ENCODE measurements at places on chromosomes 2 and 18. TPM values are rescaled to one million over a fixed set of nuclear protein-coding genes. Genes with fewer than 3 reads are reported as not detected.

The INHBB gene
- total RNA-seq, result not detected

- no peaks in the 10 kb centered on the region for H3K36me3 ChIP-seq
- no peak overlapping the region for H3K4me3 ChIP-seq
- H3K4me1 ChIP-seq, result no peaks in the 10 kb centered on the region
- no peak overlapping the region for H3K27ac ChIP-seq
- H3K27me3 ChIP-seq, result no peaks in the 10 kb centered on the region
- no peak for DNase-seq
These were observed 359.9 kb downstream of the ARHGAP15 start for GRCh38 chr2:143489145-143489544.

DNA sequence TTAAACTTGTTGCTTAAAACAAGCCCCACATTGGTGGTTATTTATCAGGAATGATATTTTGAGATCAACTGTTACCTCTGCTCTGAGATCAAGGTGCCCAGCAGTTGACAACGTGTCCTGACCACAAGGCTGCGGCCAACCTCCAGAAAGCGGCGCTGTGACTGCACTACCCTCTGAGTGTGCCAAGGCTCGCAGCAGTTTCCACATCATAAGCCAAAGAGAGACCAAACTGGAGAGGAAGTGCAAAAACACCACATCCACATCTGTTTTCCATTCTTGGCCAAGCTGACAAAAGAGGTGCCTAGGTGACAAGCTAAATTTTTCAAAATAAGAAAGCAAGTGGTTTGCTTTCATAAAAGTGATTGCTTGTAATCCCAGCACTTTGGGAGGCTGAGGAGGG, 410.8 kb upstream of the POU3F3 start:
- no peak overlapping the region for H3K27ac ChIP-seq
- H3K4me3 ChIP-seq, result no peak overlapping the region
- no peaks in the 10 kb centered on the region for H3K27me3 ChIP-seq
- no peaks in the 10 kb centered on the region for H3K36me3 ChIP-seq
- DNase-seq, result no peak

DNA sequence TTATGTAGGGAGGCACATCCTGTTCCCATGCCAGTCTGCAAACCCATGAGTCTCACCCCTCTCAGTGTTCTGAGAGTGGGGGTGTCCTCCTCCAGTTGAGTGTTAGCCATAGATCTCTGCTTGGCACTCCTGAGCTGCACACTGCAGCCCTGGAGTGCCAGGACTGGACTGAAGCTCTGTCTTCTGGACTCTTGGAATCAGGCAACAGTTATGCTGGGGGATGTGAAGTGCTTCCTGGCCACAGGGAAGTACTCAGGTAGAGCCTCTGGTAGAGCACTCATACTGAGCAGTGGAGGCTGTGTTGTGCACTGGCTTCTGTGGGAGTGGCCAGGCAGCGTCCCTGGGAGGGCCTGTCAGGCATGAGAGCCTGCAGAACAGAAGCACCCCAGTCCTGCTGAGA, 43.0 kb downstream of the SERPINB7 start:
- H3K36me3 ChIP-seq, result no peaks in the 10 kb centered on the region
- no peak for DNase-seq
- H3K4me1 ChIP-seq, result no peaks in the 10 kb centered on the region
- H3K4me3 ChIP-seq, result no peak overlapping the region

The CDH2 gene
- total RNA-seq, result 459 TPM

GRCh38 chr2:236254674-236255073, 9.5 kb downstream of the ASB18 start:
- H3K36me3 ChIP-seq, result no peaks in the 10 kb centered on the region
- H3K4me3 ChIP-seq, result no peak overlapping the region
- DNase-seq, result no peak

The TANC1 gene
- total RNA-seq, result 7.5 TPM

Data from neural progenitor cell (in vitro differentiated cells).